ENCODE measurements at places on chromosomes 6 and 20.

DNA sequence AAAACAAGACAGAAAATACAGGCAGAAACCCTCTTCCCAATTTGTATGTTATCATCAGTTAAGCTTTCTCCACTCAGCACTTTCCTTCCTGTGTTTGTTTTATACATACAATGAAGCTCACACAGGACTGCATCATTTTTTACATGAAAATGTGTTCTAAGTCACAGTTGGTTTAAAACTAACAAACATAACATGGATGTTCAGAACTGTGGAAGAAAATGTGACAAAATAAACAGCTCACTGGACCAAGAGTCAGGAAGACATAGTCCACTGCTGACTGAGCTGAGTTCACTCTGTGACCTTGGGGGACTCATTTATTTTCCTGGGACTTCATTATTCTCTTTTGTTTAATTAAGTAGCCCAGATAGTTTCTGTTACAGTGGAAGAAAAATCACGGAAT lies 331.5 kb downstream of the SYNE1 start:
- DNase-seq = no peak

DNA sequence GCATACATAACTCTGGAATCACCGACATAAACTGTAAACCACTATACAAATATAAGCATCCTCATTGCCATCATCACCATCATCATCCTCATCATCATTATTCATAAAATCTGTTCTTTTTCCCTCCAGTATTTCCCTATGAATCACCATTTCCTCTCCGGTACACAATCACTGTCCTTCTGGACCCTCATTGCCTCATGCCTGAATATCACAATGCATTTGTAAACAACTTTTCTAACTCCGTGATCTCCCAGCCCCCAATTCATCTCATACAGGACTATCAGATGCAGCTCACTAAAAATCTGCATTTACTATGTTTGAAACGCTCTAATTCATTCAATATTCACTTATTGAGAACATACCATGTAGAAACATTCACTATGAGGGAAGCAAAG lies 339.7 kb downstream of the TBC1D32 start:
- DNase-seq = no peak

DNA sequence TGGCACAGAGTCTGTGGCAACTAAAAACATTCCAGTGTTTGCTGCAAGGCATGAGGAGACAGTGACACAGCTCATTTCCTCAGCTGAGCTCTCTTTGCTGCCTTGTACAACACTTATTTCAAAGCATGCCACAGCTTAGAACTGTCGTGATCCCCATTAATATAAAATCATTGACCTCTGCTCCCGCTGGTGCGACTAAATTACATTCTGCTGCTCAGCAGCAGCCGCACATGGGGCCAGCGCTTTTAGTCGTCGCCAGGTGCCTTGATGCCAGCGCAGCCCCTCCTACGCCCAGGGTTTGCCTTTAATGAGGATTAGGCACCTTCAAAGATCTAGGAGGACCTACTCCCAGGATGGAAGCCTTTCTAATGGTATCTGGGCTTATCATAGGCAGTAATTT lies 717.9 kb upstream of the POU3F2 start:
- no peak for DNase-seq

- peak; percentile 9 for DNase-seq
These were observed 152.3 kb upstream of the OLIG3 start for GRCh38 chr6:137646484-137646883.

DNA sequence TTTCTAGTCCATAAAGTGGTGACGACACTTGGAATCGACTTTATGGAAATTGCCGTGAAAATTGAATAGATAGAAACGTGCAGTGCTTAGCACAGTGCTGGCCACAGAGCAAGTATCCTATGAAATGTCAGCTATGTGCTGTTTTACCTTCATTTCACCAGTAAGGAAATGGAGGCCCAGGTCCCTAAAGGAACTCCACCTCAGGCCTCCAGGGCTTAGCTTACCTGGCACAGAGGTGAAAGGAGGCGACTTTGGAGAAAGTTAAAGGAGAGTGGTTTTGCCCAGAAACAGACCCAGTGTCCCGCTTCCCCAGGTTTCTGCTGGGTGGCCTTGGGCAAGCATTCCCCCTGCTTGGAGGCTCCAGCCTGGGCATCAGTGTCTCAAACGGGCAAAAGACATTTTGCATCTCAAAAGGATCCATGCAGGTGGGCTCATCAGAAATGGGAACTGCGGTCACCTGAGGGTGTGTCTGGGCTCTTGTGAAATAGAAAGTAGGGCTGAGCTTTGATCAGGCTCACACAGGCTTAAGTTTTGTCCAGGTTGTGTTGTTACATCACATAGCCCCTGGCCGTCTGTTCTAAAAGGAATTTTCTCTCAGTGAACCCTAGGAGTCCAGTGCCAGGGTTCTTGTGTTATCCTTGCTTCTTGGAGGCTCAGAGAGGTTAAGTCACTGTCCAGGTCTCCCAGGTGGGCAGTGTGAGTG lies 6.8 kb upstream of the TULP1 start:
- DNase-seq = no peak

- peak; percentile 12 for DNase-seq
These were observed 3.3 kb upstream of the ZNF337 start for GRCh38 chr20:25699914-25700313.

DNA sequence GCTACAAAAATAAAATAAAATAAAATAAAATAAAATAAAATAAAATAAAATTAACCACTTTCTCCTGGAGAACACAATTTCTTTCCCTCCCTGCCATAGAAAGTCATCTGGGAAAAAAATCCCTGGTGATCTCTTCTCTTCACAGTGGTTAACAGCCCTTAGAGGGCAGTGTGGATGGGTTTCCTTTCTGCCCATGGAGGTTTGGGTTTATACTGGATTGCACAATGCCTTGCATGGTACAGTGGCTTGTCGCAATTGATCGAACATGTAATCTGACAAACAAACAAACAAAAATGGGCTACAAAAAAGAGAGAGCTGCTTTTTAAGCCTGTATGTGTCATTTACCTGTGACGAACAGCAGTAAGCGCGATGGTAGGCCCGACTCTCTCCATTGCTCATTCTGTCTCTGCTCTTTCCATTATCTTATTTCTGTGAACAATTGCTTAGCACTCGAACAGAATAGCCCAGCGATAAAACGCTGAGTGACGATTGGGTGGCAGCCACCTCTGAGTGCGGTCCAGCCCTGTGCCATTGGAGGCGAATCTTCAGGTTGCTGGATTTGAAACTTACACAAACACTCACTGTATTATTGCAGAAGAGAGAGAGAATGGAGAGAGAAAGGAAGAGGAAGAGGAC lies 166.1 kb downstream of the CD83 start:
- DNase-seq = no peak

GRCh38 chr20:53993310-53993709 lies 77.1 kb downstream of the BCAS1 start:
- DNase-seq = no peak

DNA sequence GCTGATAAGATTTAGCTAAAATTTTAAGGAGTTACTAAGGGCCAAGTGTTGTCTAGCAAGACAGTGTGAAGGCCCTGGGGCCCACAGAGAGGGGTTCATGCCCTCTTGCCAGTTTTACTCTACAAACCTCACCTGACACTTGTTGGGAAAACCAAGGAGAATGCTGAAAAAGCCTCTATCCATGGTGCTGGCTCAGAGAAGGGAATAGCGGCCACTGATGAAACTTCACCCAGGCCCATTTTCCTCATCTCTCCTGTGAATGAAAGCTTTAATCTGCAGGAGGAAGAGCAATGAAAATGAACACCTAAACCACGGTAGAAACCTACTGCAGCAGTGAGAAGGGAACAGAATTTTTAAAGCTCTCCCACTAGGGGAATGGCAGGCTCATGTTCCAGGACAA lies 317.3 kb upstream of the CNR1 start:
- DNase-seq = no peak

GRCh38 chr20:25218109-25218486 lies 22.6 kb downstream of the ENTPD6 start:
- no peak for DNase-seq

GRCh38 chr20:57208198-57208597 lies 58.2 kb downstream of the BMP7 start:
- DNase-seq = no peak

GRCh38 chr6:96760153-96760687 lies 77.1 kb downstream of the GPR63 start:
- DNase-seq = no peak

DNA sequence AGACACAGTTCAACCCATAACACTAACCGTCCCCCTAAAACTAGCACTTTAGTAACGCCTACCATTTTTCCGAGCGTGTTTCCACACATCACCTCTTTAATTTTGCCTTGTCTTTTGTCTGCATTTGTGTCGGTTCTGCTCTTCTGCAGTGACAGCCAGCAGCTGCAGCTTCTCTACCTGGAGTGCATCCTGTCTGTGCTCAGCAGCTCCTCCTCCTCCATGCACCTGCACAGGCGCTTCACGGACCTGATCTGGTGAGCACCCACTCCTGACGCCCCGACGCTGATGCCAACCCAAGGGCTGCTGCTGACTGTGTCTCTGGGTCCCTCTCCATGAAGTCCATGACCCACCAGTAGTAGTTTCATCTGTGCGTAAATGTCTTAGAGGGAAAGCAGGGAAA lies 35.4 kb upstream of the PBOV1 start:
- no peak for DNase-seq

GRCh38 chr6:170295510-170296422 lies 4.9 kb upstream of the DLL1 start:
- no peak for DNase-seq

GRCh38 chr6:153301602-153302001 lies 170.5 kb upstream of the RGS17 start:
- no peak for DNase-seq

DNA sequence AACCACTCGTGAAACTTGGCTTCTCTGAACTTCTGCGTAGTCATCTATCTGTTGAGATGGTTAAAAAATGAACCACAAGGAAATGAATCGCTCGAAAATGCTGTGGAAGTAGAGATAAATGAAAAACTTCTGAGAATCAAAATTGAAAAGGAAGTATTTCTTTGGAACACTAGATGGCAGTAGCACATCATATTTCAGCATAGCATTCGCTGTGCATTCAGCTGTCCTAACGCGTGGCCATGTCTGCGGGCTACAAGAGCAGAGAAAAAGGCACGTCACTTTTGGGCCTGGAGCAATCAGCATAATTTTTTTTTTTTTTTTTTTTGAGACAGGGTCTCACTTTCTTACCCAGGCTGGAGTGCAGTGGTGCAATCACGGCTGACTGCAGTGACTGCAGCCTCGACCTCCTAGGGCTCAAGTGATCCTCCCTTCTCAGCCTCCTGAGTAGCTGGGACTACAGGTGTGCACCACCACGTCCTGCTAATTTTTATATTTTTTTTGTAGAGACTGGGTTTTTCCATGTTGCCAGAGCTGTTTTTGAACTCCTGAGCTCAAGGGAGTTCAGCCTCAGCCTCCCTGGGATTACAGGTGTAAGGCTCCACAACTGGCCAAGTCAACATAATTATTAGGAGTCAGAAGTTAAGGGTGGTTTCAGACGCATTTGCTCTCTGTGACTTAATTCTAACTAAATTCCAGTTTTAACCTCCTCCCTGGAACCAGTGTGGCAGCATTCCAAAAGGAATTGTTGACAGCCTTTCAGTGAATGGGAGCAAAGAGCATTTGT lies 8.8 kb upstream of the PERP start:
- peak; percentile 60 for DNase-seq

- DNase-seq = no peak
These were observed at the start of gene PLA2G7 for GRCh38 chr6:46734867-46735719. Gene PLA2G7 (minus strand): TSS chr6:46735375. CDS start chr6:46722891, 12,484 bp downstream.

GRCh38 chr20:6802227-6802626 lies 34.7 kb downstream of the BMP2 start:
- no peak for DNase-seq

DNA sequence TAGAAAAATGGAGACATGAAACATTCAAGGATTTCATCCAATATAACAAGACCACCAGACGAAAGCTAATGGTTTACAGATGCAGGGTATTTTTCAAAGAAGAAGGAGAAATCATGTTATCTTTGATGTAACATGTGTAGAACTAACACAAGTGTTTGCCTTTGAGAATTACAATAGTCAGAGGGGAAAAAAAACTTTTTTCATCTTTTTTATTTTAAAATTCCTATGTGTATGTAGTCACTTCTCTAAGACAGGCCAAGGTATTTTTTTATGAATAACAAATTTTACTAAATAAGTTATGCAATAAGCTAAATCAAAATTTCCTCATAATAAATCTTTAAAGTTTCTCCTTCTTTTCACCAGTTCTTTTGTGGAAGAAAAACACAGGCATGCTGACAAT lies 161.4 kb downstream of the PDE7B start:
- DNase-seq = peak; percentile 46

GRCh38 chr20:50943069-50943468 lies 11.8 kb upstream of the ADNP start:
- no peak for DNase-seq

DNA sequence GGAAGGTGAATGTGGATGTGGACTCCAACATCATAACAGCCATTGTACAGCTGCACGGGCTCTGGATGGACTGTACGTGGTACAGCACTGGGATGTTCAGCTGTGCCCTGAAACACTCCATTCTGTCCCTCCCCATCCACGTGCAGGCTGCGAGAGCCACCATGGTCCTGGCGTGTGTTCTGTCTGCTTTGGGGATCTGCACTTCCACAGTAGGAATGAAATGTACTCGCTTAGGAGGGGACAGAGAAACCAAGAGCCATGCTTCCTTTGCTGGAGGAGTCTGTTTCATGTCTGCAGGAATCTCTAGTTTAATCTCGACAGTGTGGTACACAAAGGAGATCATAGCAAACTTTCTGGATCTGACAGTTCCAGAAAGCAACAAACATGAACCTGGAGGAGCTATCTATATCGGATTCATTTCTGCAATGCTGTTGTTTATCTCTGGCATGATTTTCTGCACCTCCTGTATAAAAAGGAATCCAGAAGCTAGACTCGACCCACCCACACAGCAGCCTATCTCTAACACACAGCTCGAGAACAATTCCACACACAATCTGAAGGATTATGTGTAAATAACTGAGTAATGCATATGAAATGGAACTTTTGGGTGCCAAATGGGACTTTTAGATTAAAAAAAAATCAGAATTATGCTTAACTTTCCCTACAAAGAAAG lies 12.1 kb downstream of the CLDN20 start:
- no peak for DNase-seq

DNA sequence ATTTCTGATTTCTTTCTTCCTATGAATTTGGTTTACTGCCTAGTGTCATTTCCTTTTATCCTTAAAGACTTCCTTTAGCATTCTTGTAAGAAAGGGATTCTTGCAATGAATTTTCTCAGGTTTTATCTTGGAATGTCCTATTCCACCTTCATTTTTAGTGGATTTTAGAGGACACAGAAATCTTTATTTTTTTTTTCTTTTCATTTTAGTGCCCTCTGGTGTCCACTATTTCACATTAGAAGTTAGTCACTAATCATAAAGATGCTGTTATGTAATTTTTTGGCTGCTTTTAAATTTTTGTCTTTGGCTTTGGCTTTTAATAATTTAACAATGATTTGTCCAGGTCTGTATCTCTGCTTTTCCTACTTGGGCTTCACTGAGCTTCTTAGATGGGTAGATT lies 28.1 kb downstream of the LMBRD1 start:
- no peak for DNase-seq

GRCh38 chr6:122126894-122127293 lies 272.6 kb upstream of the HSF2 start:
- no peak for DNase-seq

GRCh38 chr6:29632789-29633533 lies at the start of gene GABBR1:
Gene GABBR1 (minus strand): TSS chr6:29633183. CDS start chr6:29632385, 798 bp downstream.
- peak; percentile 92 for DNase-seq
